ENCODE measurements at places on chromosomes 5 and 9.

GRCh38 chr5:150473673-150474358 is 24.3 kb upstream of the RPS14 start:
- no peak for DNase-seq

- DNase-seq, result no peak
These were observed 451.4 kb upstream of the C9orf72 start for GRCh38 chr9:28024676-28025075.

GRCh38 chr5:169458221-169458620 is 125.4 kb upstream of the SPDL1 start:
- DNase-seq, result no peak

DNA sequence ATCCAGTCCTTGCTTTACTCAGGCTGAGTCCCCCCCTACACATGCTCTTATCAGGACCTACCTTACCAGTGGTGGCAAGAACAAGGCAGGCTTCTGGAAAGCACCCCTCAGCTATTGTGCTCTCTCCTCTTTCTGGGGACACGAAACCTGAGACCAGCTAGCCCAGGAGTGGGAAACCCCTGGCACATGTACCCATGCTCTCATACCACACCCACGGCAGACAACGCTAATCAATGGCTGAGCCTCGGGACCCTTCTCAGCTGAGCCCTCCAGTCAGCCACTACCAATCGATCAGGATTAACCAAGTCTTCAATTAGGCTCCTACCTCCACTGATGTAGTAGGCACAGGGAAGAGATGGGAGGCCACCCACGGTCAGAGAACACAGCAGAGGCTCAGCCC is 65.1 kb downstream of the VAV2 start:
- no peak for DNase-seq

- peak; percentile 80 for DNase-seq
These were observed 10.9 kb upstream of the LAMC3 start for GRCh38 chr9:130997925-130998596.
